Mucosa of gallbladder (tissue), 1 donor: ENCODE measurements at places on chromosomes 6 and 20. TPM values are rescaled to one million over a fixed set of nuclear protein-coding genes. Genes with fewer than 3 reads are reported as not detected.

Gene RIPOR2
- 3.2 TPM for total RNA-seq

Gene AGER
- 11.8 TPM for total RNA-seq

Gene SUMO4
- 1.3 TPM for total RNA-seq

Gene FLRT3
- total RNA-seq: 33.2 TPM
